Lung (tissue), 17 donors: ENCODE measurements at places on chromosomes 4 and X. TPM values are rescaled to one million over a fixed set of nuclear protein-coding genes. Genes with fewer than 3 reads are reported as not detected.
A peak's percentile ranks its signal among the peaks of the same experiment; 100 is the strongest.

Gene CTAG1B
- not detected for polyA plus RNA-seq

Gene N4BP2
- polyA plus RNA-seq = 2.4 TPM

- DNase-seq = no peak
Observed at GRCh38 chrX:3029129-3029528, 12.1 kb upstream of the ARSF start.

Gene CCKAR
- polyA plus RNA-seq = not detected

GRCh38 chrX:98523026-98523425 is 1639.3 kb downstream of the RPA4 start:
- no peak for DNase-seq

DNA sequence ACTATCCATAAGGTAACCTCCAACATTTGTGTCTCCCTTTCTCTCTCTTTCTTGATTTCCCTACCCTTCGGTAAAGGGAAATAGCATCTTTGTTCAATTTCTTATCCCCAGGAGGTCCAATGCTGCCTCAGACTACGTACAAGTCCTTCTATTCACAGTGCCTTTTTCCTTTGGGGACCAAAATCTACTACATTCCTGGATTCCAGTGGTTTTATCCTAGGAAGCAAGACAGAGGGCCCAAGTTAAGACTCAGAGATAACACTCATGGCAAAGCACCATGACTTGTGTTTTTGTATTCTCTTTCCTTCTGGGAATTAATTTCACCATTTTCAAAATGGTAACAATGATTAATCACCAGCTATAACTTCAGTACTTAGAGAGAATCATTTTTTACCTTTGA is 10.6 kb downstream of the G3BP2 start:
- DNase-seq = no peak

DNA sequence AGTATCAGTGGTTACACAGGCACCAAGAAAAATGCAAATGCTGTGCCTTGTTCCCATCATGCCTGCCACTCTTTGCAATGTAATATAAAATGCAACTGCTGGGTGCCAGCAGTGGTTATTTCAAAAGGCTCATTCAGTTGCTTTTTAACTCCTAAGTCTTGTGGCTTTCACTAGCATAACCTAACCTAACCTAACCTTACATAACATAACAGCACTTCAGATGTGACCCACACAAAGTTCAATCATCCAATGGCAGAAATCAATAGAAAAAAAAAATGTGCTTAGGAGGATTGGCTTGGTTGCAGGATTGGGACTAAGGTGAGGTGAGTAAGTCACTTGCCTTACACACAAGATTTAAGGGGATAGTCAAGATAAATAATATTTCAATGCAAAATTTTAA is 60.2 kb upstream of the VMA21 start:
- DNase-seq = no peak

- DNase-seq = no peak
Observed at GRCh38 chr4:48121180-48121579, 12.9 kb downstream of the TXK start.

DNA sequence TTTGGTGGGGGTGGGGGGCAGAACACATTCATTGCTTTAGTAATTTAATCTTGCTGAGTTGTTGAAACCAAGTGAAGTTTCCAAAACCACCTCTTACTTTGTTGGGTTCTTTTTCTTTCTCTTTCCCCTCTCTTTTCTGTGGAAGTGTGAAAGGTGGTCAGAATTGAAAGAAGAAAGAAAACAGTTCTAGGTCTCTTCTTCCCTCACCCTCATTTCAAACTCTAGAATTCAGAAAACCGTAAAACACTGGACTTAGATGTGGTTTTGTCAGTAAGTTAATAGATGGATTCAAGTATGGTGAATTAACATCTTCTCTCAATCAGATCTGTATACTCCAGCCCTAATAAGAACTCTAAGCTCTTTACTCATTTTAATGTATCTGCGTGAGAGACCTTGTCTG is 23.7 kb downstream of the PLP1 start:
- no peak for DNase-seq

DNA sequence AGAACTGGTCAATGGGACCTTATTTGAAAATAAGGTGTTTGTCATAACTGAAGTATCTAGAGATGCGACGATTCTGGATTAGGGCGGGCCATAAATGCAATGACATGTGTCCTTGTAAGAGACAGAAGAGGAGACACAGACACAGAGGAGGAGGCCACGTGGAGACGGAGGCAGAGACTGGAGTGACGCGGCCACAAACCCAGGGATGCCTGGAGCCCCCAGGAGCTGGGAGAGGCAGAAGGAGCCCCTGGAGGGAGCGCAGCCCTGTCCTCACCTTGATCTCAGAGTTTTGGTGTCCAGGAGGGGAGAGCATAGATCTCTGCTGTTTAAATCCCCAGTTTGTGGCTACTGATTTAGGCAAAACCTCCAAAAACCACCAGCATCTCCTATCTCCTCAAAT is 5.0 kb downstream of the GTPBP6 start:
- DNase-seq = no peak

Gene ERAS
- not detected for polyA plus RNA-seq

GRCh38 chr4:123327846-123328429 is 68.7 kb upstream of the SPRY1 start:
- DNase-seq = no peak

DNA sequence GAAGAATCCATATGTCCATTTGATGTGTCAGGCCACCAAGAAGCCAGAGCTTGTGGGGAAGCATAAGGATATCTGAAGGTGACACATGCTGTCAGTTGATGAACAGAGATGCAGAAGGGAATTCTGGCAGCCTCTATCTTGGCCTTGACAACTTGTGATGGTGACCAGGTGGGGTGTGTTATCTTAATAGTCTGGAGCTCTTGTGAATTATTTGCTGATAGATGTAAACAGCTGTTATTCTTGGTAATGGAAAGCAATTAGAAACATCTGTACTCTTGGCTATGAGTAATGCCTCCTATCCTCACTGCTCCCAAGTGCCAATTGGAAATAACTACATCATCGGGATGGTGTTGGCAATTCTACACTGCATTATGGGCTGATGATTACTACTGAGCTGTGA is 51.9 kb downstream of the NAA11 start:
- DNase-seq = peak; percentile 96

DNA sequence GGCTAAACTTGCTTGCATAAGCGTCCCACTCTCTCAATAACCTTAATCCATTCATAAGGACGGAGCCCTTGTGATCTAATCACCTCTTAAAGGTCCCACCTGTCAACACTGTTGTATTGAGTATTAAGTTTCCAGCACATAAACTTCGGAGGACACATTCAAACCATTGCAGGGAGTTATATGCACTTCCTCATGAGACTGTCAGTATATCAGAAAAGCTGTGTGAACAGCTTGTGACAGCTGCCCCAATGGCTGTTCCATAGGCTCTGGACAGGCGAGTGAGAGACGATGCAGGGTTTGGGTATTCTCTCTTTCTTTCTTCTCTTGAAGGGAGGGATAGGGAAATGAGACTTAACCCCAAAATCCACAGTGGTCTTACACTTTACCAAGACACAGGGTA is 64.2 kb upstream of the RPL34 start:
- DNase-seq = no peak

GRCh38 chrX:43682726-43683125 is 26.6 kb downstream of the MAOA start:
- no peak for DNase-seq

DNA sequence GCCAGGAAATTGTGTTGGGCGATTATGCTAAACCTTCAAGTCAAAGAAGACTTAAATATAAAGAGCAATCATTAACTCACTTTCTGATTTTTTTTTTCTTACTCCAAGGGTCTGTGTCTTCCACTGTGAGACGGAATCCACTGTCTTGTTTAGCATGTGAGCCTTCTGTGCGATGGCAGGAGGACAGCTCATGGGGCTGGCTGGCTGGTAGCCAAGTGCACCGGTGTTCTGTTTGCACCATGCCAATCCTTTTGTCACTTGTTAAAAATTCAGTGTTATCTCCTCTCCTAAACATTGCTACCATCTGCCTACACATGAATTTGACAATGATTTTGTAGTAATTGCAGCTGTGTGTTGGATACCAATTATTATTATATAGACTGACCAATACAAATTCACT is 1056.3 kb upstream of the IGFBP7 start:
- no peak for DNase-seq

GRCh38 chr4:60619531-60620305 is 580.4 kb upstream of the ADGRL3 start:
- DNase-seq = no peak

Gene GAGE13
- not detected for polyA plus RNA-seq

GRCh38 chrX:53631156-53631555 is 55.4 kb downstream of the HUWE1 start:
- DNase-seq = no peak

DNA sequence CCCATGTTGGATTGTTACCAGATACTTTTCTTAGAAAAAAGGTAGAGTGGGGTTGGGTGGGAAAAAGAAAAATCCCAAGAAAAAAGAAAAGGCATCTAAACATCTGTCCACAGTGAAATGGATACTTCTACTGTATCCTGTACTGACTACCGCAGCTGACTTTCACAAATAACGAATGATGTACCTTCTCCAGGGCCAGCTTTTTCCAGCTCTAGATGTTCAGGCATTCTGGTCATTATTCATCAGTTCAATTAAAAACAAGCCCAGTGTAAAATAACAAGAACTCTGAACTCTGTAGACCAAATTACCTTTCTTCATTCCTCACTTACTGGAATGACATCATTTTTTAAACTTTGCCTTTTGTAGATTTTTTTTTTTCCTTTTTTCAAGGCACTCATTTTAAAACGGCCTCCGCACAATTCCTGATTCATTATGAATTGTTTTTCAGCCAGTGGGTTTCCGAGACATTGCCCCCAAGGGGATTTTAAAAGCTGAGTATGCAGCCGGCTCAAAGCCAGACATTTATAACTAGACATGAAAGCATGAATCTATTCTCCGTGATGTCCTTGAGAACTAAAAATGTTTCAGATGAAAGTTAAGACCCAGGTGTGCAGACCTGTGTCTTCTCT is 113.5 kb downstream of the PRKX start:
- no peak for DNase-seq

DNA sequence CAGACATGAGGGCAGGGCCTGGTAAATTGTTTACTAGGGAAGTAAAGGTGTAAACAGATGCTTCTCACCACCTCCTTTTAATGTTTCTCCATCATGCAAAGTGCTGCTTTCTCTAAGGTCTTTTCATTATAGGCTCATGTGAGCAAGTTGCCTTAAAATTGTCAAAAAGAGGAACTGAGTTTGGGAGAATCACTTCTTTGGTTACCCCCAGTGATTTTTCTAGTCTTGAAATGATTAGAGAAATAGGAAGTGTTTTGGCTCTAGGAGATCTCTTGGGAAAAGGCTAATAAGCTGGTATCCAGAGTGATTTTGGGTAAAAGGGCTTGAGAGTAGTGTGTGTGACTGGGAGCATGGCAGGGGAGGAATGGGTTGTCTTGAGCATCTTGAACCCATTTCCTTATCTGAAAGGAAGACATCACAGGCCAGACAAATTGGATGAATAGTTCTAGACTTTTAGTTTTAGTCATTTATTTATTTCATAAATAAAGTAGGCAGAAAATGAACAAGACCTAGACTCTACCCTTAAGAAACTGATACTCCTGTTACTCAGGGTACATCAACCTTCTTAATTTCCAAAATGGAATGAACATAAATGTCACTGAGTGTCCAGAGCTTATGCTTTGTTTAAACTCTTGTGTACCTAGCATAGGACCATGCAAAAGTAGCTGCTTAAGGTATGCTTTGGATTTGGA is 14.2 kb downstream of the GRPR start:
- DNase-seq = no peak

Gene MAGEA8
- not detected for polyA plus RNA-seq

Gene NEUROG2
- polyA plus RNA-seq = not detected

GRCh38 chr4:147789596-147789995 is 57.7 kb downstream of the ARHGAP10 start:
- no peak for DNase-seq

Gene WDFY3
- 7.5 TPM for polyA plus RNA-seq

GRCh38 chrX:128460835-128461234 is 408.6 kb upstream of the ACTRT1 start:
- DNase-seq = peak; percentile 1
